Mesothelial cell of epicardium (in vitro differentiated cells): ENCODE measurements at places on chromosomes 4 and X. TPM values are rescaled to one million over a fixed set of nuclear protein-coding genes. Genes with fewer than 3 reads are reported as not detected.

- H3K36me3 ChIP-seq = no peaks in the 10 kb centered on the region
- no peaks in the 10 kb centered on the region for H3K27me3 ChIP-seq
- H3K4me1 ChIP-seq = peaks cover 26% of the 10 kb centered on the region
- no peak overlapping the region for H3K27ac ChIP-seq
- peak overlapping the region; percentile 92 for H3K4me3 ChIP-seq
- no peak for DNase-seq
Observed at GRCh38 chrX:63755892-63756291, 29.1 kb downstream of the ARHGEF9 start.

- H3K27me3 ChIP-seq = no peaks in the 10 kb centered on the region
- no peak overlapping the region for H3K4me3 ChIP-seq
- DNase-seq = no peak
- H3K4me1 ChIP-seq = no peaks in the 10 kb centered on the region
- no peak overlapping the region for H3K27ac ChIP-seq
- H3K36me3 ChIP-seq = no peaks in the 10 kb centered on the region
Observed at GRCh38 chr4:175407926-175408325, 404.1 kb downstream of the GPM6A start.

- H3K36me3 ChIP-seq = no peaks in the 10 kb centered on the region
- H3K4me1 ChIP-seq = no peaks in the 10 kb centered on the region
- no peak overlapping the region for H3K4me3 ChIP-seq
- no peak overlapping the region for H3K27ac ChIP-seq
Observed at GRCh38 chr4:21884615-21885014, 64.0 kb downstream of the KCNIP4 start.

GRCh38 chr4:139768896-139769295, 103.3 kb downstream of the MGST2 start:
- no peak overlapping the region for H3K27ac ChIP-seq
- no peak for DNase-seq
- H3K27me3 ChIP-seq = no peaks in the 10 kb centered on the region
- H3K4me1 ChIP-seq = peaks cover 8% of the 10 kb centered on the region
- no peak overlapping the region for H3K4me3 ChIP-seq
- no peaks in the 10 kb centered on the region for H3K36me3 ChIP-seq

Gene AMBN
- total RNA-seq = 0.14 to 0.36 TPM (median 0.22 TPM) in 3 replicates

Gene ABCE1
- 54.4 to 55.7 TPM (median 55.1 TPM) in 3 replicates for total RNA-seq

DNA sequence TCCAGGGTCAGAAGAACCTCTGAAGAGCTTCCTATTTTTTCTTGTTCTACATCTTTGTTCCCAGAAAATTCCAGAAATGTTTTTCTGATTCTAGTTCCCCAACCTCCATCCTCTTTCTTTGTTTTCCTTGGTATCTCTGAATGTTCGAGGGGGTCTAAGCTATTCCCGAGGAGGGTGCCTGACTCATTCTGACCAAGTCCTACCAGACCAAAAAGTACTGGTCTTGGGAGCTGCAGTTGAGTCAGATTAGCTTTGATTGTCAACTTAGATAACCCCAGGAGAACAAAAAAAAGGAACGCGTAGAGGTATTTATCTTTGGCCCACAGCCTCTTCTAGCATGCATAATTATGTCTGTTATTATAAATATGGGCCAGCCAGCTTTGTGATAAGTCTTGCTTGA, 12.1 kb upstream of the TENM3 start:
- no peak for DNase-seq
- no peak overlapping the region for H3K27ac ChIP-seq
- H3K36me3 ChIP-seq = no peaks in the 10 kb centered on the region
- H3K4me3 ChIP-seq = no peak overlapping the region

DNA sequence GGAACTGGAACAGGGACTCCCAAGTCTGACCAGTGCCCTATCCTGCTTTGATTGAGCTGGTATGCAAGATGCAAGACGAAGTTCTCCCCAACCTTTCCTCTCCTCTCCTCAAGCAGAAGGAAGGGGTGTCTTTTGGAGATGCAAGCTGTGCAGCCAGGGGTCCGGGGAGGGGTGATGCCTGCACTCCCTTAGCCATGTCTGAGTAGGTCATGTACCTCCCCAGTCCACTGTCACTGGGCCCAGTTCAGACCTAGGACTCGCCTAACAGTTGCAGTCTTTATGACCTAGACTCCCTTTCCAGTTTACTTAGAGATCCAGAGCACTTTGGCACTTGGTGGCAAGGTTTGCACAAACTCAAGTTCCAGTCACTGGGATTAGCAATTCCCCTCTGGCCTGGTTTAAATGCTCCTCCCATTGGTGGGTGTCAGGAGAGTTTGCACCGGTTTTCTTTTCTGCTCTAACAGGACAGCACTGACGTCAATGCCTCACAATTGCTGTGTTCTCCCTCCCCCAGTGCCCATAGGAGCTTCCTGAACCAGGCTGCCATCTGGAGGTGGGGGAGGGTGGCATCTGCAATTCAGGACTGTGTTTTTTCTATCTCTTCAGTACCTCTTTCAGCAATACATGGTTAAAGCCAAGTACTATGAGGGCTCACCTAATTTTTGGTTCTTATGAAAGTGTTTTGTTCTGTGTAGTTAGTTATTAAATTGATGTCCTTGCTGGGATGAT, 782.2 kb downstream of the ARAP2 start:
- peaks cover 7% of the 10 kb centered on the region for H3K36me3 ChIP-seq
- no peak overlapping the region for H3K4me3 ChIP-seq
- peaks cover 8% of the 10 kb centered on the region for H3K4me1 ChIP-seq
- H3K27me3 ChIP-seq = no peaks in the 10 kb centered on the region

Gene CRMP1
- total RNA-seq = 14.6 to 16.5 TPM (median 15.7 TPM) in 3 replicates

GRCh38 chrX:51759055-51759839, 16.0 kb downstream of the GSPT2 start:
- DNase-seq = no peak
- H3K27me3 ChIP-seq = peaks cover 11% of the 10 kb centered on the region
- no peak overlapping the region for H3K4me3 ChIP-seq
- no peak overlapping the region for H3K27ac ChIP-seq
- H3K4me1 ChIP-seq = no peaks in the 10 kb centered on the region
- no peaks in the 10 kb centered on the region for H3K36me3 ChIP-seq

GRCh38 chr4:7285244-7286094, 93.1 kb downstream of the SORCS2 start:
- H3K27me3 ChIP-seq = peaks cover 46% of the 10 kb centered on the region
- no peaks in the 10 kb centered on the region for H3K36me3 ChIP-seq

Gene CFAP47
- total RNA-seq = 0.27 to 0.54 TPM (median 0.34 TPM) in 3 replicates
